Germinal center (tissue), 1 donor: ENCODE measurements at places on chromosomes 7 and 10.
A peak's percentile ranks its signal among the peaks of the same experiment; 100 is the strongest.

GRCh38 chr10:30231071-30231652 lies 117.9 kb downstream of the MTPAP start:
- DNase-seq = no peak

GRCh38 chr10:6151087-6151977 lies 51.4 kb upstream of the PFKFB3 start:
- DNase-seq = peak; percentile 76

- DNase-seq = no peak
These were observed 15.7 kb upstream of the FAM204A start for GRCh38 chr10:118357841-118358240.

GRCh38 chr10:21976739-21977138 lies 26.8 kb downstream of the DNAJC1 start:
- DNase-seq = no peak

DNA sequence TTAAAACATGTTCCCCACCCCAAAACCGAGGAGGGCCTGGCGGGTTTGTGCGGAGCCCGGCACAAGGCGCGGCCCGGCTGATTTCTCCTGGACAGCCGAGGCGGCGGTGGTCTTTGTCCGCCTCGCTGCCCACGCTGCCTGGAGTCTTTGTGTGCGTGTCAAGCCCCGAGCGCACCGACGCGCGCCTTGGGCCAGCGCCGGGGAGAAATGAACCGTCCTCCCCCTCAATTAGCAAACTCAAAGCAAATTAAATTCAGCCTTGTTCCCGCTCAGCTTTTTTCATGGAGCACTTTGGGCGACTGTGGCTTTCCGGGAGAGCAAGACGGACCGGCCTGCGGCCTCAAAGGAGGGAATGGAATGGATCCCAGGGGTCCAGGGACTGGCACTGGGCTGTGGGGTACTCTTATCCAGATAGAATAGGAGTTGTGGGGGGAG lies 4.1 kb downstream of the EMX2 start:
- DNase-seq = no peak

- DNase-seq = no peak
These were observed 3.0 kb downstream of the TMEM273 start for GRCh38 chr10:49185213-49185612.

DNA sequence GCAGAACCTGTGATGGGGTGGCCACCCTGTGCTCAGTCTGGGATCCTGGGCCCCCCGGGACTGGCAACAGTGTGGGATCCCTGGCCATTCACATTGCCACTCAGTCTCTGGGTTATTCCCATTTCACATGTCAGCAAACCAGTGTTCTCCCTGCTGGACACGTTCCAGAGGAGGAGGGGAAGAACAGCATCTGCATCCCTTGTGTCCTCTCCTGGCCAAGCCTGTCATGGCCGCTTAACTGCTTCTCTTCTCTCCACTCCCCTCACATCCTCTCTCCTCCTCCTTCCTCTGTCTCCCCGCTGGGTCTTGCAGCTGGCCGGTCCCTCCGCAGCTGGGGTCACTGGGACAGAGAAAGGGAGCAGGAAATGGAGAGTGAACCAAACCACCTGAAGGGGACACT lies 74.4 kb downstream of the C10orf105 start:
- no peak for DNase-seq

GRCh38 chr10:131444286-131444685 lies 132.8 kb upstream of the TCERG1L start:
- DNase-seq = no peak

GRCh38 chr7:145729691-145730090 lies 386.9 kb upstream of the CNTNAP2 start:
- DNase-seq = no peak

GRCh38 chr7:39306016-39306570 lies 260.1 kb upstream of the YAE1 start:
- no peak for DNase-seq

GRCh38 chr10:2488446-2489005 lies 578.8 kb upstream of the PFKP start:
- DNase-seq = no peak

GRCh38 chr7:22597844-22598243 lies 97.9 kb upstream of the STEAP1B start:
- no peak for DNase-seq

- DNase-seq = no peak
These were observed 17.2 kb downstream of the MDH2 start for GRCh38 chr7:76065016-76065612.

GRCh38 chr7:68417659-68418058 lies 1180.6 kb upstream of the AUTS2 start:
- no peak for DNase-seq

- DNase-seq = peak; percentile 10
These were observed 820 bp upstream of the NRG3 start for GRCh38 chr10:81873932-81874816.

- DNase-seq = no peak
These were observed 141.0 kb downstream of the PRKAG2 start for GRCh38 chr7:151735851-151736402.

- no peak for DNase-seq
These were observed 17.6 kb upstream of the SCIN start for GRCh38 chr7:12552876-12553275.

- DNase-seq = no peak
These were observed 17.1 kb downstream of the KCNK18 start for GRCh38 chr10:117214401-117214800.

- no peak for DNase-seq
These were observed 198.9 kb downstream of the WDR37 start for GRCh38 chr10:1255118-1255517.

GRCh38 chr10:31728698-31729224 lies 199.9 kb downstream of the ARHGAP12 start:
- no peak for DNase-seq

DNA sequence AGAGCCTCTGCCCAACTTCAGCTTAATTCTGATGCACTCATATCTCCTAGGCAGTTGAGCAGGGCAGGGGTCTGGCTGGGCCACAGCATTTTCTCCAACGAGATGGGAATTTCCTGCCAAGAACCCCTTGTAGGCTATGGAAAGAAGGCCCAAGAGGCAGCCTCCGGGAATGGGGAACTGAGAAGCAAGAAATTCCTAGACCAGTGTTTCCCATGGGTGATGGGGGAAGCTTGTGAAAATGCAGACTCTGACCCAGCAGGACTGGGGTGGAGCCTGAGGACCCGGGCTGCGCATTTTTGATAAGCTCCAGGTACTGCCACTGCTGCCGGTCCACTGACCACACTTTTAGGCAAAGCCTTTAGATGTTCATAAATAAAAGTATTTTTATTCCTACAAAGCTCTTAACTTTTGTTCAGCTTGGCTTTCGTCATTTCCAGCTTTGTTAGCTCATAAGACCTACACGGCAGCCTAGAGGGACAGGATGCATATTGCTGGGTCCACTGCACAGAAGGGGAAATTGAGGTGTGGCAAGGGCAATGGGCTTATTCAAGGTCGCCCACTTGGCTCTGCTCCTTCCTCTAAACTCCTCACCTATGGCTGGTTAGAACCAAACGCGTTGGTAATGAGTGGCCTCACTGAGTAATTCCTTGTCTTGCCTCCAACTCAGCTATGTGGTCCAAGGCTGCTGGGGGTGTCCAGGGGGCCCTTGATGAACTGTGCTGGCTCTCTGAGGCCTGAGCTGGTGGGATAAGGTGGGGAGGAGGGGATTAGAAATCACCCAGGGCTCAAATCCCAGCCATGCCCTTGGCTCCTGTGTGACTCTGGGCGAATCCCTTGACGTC lies 29.5 kb downstream of the ZCCHC24 start:
- DNase-seq = no peak

DNA sequence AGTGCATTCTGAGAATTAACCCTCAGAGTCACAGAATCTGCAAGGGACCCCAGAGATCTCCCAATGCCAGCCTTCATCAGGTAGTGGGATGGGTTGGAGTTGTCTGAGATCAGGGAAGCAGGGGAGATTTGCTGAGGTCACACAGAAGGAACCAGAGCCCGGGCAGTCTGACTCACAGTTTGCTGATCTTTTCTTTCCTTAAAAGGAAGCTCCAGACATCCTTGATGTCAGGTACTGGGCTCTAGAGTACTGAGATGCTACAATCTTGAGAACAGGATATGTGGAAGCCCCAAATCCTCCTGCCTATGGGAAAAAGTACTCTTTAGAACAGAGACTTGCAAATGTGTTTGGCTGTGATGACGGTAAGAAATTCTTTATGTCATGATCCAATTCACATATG lies 706 bp downstream of the TBATA start:
- no peak for DNase-seq

- DNase-seq = no peak
These were observed 58.8 kb downstream of the ZNF518A start for GRCh38 chr10:96188916-96189315.

- no peak for DNase-seq
These were observed 34.2 kb downstream of the CYP17A1 start for GRCh38 chr10:102802920-102803534.

DNA sequence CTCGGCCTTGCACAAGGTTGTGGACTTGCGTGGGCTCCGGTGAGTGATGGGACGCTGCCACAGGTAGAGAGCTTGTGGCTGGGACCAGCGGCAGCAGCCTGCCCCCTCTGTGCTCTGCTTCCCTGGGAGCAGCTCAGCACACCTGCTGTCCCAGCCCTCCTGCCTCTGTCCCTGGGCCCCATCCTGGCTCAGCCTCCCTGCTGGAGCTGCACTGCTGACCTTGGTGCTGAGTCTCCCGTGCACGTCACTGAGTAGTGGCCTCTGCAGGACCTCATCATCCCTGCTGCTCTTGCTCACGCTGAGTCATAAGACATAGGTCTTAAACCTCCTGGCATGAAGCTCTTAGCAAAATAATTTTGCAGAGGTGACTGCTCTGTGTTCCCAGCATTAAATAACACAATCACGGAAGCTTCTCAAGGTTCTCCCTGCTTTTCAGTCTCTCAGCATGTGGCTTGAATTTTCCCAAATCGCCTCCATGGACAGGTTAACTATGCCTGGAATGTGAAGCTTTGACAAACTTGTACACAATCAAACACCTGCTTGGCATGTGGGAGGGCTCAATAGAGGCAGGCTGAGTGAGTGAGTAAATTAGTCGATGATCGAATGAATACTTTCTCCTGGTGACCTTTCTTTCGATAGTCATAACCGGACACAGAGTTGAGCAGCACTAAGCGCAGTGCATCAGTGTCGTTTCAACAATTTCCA lies 63.8 kb upstream of the NPS start:
- no peak for DNase-seq

GRCh38 chr7:29147821-29148220 lies 1.5 kb upstream of the CPVL start:
- DNase-seq = no peak

GRCh38 chr7:84199216-84199615 lies 4.6 kb upstream of the SEMA3A start:
- no peak for DNase-seq

- DNase-seq = no peak
These were observed 15.7 kb downstream of the GLI3 start for GRCh38 chr7:42221304-42221703.

DNA sequence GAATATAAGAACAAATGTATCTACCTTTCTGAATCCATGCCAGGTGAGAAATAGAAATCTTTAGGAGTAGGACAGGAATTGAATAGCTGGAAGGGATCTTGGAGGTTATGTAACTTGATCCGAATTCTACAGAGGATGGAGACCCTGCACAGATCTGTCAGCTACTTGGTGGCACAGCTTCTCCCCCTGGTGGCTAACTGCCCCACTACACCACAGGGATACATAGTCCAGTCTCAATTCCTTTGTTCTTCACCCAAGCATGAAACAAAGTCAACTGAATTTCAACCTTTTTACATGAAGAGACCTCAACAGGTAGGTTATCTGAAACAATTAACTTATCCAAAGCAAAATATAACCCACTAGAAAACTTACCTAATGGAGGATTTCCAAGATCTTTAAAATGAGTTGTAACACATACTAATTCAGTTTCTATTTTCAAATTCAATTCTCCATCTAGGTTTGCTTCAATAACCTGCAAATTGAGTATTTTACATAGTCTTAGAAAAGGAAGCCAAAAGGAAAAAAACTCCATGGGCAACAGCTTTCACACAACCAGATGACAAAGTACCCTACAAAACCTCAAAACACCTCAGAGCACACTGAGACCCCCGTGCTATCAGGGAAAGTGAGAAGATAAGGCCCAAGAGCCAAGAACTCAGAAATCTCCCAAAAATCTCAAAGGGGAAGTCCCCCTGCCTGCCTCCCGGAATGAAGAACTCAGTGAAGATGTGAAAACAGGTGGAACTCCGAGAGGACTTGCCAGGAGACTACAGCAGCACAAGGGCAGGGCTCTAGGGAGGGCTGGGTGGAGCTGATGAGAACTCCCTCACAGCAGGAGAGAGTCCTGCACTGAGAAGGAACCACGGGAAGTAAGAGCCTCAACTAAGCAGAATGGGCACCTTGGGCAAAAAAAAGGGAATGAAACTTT lies 10.3 kb downstream of the HUS1 start:
- DNase-seq = peak; percentile 73

- DNase-seq = no peak
These were observed 12.3 kb downstream of the HYCC1 start for GRCh38 chr7:23001610-23002009.

DNA sequence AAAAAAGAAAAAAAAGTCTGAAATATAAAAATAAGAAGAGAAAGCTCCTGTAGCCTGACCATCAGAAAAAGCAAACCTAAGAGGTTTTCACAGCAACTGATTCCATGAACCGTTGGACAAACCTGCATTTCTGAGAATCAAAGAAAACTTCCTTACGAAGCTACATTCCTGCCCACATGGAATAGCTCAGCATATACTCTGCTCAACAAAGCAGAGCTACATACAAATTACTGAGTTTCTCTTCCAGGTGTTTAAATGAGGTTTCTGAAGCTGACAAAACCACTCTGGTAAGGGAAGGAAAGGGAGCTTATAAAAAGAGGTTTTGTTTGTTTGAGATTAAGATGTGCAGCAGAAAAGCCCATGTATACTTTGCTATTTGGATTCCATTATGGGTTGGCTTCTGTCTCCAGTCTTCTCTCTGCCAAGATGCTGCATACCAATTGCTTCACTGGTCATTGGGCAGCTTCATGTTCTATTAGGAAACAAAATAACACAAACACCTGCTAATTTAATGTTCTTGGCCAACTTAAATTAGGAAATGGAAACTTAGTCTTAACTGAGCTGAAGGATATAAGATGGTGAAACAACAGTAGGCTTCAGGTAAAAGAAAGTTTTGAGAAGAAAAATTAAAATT lies 314.1 kb downstream of the LRRTM3 start:
- DNase-seq = no peak

- no peak for DNase-seq
These were observed 61.0 kb downstream of the ITIH5 start for GRCh38 chr10:7605565-7606295.

DNA sequence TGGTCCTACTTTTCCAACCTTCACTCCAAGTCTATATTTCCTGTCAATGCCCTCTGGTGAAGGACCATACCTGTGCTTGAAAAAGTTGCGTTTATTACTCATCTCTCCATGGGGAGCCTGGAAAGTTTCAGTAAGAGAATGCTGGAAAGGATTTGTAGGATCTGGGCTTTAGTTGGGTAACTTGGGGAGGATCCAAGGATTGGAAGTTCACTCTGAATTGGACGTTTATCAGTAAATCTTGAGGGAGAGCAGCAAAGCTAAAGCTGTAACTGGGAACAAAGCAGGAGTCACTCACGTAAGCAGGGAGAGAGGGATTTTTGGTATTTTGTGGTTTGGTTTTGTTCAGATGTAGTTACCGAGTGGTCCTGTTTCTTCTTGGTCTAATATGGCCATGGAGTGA lies 51.4 kb upstream of the NPVF start:
- no peak for DNase-seq

GRCh38 chr10:127151981-127152699 lies 44.3 kb downstream of the INSYN2A start:
- no peak for DNase-seq
